RKO (cell line): ENCODE measurements at places on chromosomes 6 and 20.

GRCh38 chr6:79215213-79215824 lies 19.2 kb downstream of the HMGN3 start:
- DNase-seq = no peak

- no peak for DNase-seq
Observed at GRCh38 chr6:146856296-146856695, 257.5 kb downstream of the ADGB start.

DNA sequence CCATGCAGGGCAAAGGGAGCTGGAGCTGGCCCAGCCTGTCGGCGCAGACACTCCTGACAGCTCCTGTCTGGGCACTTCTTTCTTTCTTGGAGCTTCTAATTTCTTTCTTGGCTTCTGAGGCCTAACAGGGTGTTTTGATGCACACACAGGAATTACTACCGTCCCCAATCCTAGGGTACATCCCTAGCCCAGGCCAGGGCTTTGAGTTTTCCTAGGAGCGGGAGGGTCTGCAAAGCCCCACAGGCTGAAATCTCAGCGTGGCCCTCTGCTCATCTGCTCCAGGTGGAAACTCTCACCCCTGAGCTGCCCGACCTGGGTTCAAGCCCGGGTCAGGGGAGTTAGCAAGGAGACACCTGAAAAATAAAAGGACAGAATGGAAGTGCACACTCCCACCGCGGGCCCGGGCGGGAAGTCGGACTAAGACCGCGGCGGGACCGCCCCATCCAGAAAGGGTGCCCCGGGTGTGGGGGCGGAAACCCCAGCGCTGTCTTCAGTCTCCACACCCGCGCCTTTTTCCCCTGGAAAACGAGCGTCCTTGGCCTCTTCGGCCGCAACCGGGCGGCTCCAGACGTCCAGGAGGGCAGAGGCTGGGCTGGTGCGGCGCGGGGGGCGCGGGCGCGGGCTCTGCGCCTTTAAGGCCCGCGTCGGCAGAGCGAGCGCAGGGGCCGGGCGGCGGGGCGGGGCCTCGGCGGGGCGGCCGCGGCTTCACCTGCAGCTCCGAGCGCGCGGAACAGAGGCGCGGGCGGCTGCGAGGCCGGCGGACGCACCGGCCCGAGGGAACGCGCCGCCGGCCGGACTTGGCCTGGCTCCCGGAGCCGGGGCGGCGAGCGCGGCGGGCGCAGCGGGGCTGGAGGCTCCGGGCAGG lies at the start of gene CDH4:
TSS of gene CDH4 (plus strand) at position 733 of the 865 bp plus-strand sequence.
- no peak for DNase-seq

- no peak for DNase-seq
Observed at GRCh38 chr20:8983478-8984345, 85.2 kb upstream of the PLCB4 start.

DNA sequence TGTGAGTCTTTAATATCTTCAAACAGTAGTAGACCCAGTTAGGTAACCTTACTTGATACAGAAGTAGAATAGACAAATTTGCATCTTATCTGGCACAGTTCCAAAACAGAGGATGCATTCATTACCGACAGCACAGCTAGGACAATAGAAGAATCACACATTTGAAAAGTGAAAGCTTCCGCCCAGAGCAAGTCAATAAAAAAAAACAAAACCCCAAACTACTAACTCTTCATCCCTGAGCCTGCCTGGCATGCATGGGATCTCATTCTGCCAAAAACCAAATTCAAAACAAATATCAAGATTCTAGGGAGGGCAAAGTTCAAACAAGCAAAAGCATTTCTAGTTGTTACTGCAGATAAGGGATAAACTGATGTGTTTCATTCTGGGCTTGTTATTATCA lies 235.4 kb downstream of the BTBD9 start:
- no peak for DNase-seq

GRCh38 chr6:157035546-157035945 lies 258.4 kb downstream of the ARID1B start:
- no peak for DNase-seq

GRCh38 chr6:160419488-160419887 lies 71.3 kb downstream of the SLC22A3 start:
- no peak for DNase-seq

DNA sequence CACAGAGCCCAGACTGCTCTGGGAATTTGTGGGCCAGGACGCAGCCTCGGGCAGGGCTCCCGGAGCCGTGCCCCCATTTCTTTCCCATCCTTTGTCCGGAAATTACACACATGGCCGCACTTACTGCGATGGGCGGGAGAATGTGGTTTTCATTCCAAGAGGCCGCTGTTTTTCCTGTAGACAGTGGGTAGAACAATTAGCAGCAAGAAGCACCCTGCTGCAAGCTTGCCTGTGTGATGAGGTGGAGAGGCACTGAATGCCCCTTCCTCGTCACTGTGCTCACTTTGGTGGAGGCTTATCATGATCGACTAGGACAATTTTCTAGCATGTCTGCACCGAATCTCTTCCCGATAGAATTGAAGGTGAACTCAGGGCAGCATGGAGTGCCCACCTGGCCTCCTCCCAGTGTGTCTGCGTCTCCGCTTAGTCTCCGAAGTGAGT lies 102.8 kb downstream of the DACT2 start:
- no peak for DNase-seq

DNA sequence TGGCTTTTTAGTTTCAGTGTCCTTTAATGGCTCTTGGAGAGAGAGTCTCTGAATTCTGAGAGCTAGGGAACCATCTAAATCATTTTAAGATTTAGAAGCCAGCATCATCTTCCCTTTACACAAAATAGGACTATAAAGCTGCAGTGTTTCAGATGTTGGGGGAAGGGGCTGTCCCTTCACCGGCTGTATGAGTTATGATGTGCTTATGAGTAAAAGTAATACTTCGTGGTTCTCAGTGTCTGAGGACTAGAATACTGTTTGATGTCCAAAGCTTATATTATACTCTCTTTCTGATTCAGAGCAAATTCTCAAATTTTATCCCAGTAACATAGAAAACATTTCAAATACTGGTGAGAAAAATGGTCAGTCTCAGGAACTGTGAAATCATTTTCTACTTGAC lies 63.5 kb upstream of the FAM8A1 start:
- no peak for DNase-seq

DNA sequence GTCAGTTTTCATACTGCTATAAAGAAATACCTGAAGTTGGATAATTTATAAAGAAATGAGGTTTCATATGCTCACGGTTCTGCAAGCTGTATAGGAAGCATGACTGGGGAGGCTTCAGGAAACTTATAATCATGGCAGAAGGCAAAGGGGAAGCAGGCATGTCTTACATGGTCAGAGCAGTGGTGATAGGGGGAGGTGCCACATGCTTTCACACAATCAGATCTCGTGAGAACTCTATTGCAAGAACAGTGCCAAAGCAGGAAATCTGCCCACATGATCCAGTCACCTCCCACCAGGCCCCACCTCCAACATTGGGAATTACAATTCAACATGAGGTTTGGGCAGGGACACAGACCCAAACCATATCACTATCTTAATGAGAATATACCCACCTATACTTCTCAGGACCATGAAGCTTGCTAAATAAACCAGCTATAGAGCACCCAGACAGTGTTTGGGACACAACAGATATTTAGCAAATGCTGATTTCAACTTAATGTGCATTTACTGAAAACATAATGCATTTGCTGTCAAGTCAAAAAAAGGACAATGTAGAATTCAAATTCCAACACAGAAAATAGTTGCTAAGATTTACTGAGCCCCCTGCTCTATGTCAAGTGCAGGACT lies 63.8 kb downstream of the TNFRSF21 start:
- DNase-seq = no peak

GRCh38 chr20:52124821-52125220 lies 66.8 kb downstream of the ZFP64 start:
- DNase-seq = no peak

- no peak for DNase-seq
Observed at GRCh38 chr6:4107873-4108272, 27.5 kb downstream of the ECI2 start.

DNA sequence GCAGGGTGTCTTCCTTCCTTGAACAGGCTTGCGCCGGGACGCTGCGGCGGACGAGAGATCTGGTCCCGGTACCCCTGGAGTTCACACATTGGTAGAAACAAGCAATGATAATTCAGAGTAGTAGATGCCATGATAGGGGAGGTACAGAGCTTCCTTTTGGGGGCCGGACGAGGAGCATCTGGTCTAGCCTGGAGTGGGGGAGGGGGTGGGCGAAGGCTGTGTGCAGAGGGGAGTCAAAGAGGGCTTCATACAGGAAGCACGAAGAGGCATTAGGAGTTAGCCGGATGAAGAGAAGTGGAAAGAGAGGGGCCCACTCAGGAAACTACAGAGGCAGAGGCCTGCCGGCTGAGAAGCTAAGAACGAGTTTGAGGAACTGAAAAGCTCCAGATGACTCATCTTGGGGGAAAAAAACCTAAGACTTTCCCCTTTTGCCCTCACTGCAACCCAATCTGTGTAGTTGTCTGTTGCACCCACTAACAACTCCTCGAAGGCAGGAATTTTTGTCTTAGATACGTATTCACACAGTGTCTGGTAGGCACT lies 611 bp downstream of the CNPY3 start:
- peak; percentile 76 for DNase-seq

GRCh38 chr6:100342830-100343229 lies 121.9 kb downstream of the SIM1 start:
- no peak for DNase-seq

DNA sequence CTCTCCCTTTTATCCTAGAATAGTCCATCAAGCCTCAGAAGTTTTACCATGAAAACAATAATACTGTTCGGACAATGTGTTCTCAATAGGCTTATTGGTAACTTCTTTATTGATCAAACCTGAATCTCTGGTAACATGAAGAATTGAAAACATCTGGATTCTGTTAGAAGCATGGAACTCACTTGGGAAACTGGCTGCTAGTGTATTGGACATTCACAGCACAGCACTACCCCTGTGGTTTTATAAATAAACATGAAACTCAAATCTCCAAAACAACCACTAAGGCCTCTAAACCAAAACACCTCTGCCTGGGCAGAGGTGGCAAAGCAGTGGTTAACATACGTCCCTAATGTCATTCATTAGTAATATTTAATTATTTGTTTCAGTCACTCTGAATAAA lies 157.6 kb upstream of the KCNQ5 start:
- no peak for DNase-seq

DNA sequence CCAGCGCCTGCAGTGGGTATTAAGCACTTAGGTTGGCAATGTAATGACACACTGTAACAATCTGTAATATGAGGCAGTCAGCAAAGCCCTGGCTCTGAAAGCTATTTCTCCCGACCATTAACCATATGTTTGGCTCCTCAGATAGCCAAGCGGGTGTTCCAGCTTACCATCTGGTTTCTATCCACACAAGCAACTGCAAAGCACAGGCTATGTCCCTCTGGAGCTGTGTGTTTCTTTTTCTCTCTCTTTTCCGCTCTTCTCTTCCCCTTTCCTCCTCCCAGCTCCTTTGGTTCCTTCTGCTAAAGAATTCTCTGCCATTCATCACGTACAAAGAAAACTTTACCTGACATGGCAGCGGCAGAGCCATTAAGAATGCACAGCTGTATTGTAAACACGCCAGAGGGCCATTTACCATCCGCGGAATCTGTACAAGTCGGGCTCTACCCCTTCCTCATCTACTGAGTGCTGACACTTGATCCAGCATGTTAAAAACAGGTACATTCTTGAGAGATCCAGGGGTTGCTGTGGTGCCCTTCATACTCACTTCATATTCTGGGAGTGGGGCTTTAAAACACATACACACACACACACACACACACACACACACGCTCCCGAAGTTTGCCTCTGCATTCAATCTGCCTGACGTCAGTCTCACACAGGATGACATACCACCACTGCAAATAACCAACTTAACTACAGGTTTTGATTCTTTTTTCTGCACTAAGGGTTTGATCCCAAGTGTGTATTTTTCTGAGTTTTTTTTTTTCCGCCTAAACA lies 77.2 kb downstream of the BACH2 start:
- DNase-seq = no peak

- no peak for DNase-seq
Observed at GRCh38 chr20:10792291-10792690, 118.5 kb upstream of the JAG1 start.

DNA sequence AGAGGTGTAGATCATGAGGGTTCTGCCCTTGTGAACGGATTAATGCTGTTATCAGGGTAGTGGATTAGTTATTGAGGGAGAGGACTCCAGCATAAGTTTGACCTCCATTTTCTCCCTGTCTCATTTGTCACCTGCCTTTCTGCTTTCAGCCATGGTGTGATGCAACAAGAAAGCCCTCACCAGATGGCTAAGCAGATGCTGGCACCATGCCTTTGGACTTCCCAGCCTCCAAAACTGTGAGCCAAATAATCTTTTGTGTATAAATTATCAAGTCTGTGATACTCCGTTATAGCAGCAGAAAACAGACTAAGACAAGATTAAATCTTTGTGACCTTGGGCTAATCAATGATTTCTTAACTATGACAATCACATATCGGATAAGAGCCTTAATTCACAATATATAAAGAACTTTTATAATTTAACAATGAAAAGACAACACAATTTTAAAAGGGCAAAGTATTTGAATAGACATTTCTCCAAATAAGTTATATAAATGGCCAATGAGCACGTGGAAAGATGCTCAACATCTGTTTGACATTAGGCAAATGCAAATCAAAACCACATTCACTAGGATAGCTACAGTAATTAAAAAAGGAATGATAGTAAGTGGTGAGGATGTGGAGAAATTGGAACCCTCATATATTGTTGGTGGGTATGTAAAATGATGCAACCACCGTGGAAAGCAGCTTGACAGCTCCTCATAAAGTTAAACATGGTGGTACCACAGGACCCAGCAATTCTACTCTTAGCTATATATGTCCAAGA lies 45.3 kb upstream of the IFNGR1 start:
- no peak for DNase-seq

GRCh38 chr6:17673543-17674254 lies 33.0 kb downstream of the NUP153 start:
- no peak for DNase-seq

GRCh38 chr20:54837226-54837625 lies 361.8 kb downstream of the DOK5 start:
- DNase-seq = no peak

- DNase-seq = no peak
Observed at GRCh38 chr6:134317471-134318131, at the start of gene SGK1. Gene SGK1 (minus strand): TSS chr6:134318112. CDS start chr6:134317460, 652 bp downstream.

DNA sequence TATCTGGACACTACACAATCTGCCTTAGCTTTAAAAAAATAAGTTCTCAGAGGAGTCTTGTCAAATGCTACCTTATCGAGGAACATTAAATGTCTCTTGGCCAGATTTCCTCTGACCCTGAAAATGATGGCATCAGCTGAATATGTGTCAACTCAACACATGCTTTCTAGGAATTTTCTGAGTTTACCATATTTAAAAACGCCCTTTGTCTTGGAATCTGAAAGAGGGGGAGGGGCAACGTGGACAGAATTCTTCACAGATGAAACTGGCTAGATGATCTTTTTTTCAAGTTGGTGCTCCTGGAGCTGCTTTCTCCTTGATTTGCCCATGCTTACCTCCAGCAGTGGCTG lies 5.1 kb downstream of the SOX4 start:
- DNase-seq = peak; percentile 24

DNA sequence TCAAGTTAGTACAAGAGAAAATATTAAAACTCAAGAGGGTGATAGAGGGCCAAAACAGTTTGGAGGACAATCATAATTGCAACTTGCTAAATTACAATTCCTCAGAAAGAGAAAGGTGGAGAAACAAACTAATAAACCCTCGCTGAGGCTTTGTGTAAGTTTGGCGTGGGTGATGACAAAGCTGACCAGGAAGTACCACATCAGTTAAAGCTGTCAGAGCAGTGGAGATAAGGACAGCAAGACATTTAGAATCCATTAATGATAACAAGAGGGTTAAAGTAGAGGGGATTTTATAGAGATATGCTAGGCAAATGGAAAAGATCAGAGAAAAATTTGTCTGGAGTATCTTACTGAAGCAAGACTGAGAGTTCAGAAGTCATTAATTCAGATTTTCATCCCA lies 334.4 kb downstream of the TFAP2B start:
- no peak for DNase-seq
